ENCODE measurements at places on chromosomes 4 and X. TPM values are rescaled to one million over a fixed set of nuclear protein-coding genes. Genes with fewer than 3 reads are reported as not detected.

DNA sequence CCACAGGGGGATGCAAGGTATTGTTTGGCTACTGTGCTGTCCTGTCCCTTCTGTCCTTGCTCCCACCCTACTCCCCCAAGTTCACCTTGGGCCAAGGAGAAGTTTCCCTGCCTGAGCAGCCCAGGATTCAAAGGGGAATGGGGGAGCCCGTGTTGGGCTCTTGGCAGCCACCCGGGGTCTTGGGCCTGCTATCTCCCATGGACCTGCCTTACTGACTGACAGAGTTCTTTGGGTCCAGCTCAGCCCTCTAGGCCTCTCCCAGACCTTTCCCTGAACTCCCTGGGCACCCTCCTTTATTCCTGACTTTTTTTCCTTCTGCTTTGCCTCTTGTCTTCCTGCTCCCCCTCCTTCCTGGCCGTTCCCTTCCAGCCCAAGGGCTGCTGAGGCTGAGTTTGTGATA lies 67.4 kb downstream of the STARD8 start:
- no peak for DNase-seq

GRCh38 chrX:19283597-19284339 lies 60.0 kb upstream of the PDHA1 start:
- no peak for DNase-seq

GRCh38 chrX:136865270-136866158 lies 15.0 kb downstream of the RBMX start:
- no peak for DNase-seq

- no peak for DNase-seq
Measured at GRCh38 chr4:56283375-56283774, 103.9 kb downstream of the AASDH start.

GRCh38 chr4:6548201-6548881 lies 26.6 kb upstream of the MAN2B2 start:
- peak; percentile 19 for DNase-seq

The FGF5 gene
- total RNA-seq = not detected

DNA sequence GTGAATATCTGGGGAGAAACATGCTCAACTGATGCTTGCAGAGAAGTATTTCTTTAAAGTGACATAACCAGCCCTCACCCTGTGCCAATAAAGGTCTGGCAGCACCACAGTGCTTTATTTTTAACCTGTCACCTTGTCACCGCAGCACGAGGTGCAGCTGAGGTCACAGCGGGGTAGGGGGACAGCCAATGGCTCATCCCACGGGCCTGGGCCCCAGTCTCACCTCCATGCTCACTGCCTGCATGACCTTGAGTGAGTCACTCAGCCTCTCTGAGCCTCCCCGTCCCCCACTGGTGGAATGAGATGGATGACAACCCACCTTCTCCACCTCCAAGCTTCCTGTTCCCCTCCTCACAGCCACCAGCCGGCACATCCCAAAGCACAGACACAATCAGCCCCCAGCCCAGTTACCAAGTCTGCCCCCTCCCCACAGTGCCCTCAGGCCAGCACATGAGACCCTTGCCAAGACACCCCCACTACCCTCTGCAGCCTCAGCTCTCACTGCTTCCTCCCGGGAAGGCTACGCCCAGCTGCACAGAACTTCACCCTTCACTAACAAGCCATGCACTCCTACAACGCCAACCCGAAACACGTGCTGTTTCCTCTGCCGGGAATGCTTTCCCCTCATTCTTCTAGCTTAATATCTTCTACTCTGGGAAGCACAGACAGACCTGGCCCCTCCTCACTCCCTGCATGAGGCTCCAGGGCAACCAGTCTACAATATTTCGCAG lies 24.9 kb upstream of the MAN2B2 start:
- DNase-seq = no peak

DNA sequence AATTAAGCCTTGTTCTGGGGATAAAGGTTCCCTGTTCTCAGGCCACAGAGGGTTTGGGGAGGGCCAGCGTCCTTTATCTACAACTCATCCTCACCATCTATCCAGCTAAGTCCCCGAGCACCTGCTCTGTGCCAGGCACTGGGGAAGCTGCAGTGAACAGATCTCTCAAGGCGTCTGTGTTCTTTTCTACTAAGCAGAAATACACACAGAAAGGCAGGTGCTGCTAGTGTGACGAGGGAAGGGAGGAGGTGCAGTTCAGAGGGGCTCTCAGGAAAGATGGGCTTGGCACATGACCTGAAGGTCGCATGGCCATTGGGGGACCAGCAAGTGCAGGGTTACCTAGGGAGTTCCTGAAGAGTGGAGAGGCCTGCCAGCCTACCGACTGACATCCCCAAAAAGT lies 352.2 kb downstream of the NR3C2 start:
- no peak for DNase-seq

The AREG gene
- 6.8 TPM for total RNA-seq

GRCh38 chr4:153520801-153521329 lies 54.7 kb downstream of the TMEM131L start:
- no peak for DNase-seq

DNA sequence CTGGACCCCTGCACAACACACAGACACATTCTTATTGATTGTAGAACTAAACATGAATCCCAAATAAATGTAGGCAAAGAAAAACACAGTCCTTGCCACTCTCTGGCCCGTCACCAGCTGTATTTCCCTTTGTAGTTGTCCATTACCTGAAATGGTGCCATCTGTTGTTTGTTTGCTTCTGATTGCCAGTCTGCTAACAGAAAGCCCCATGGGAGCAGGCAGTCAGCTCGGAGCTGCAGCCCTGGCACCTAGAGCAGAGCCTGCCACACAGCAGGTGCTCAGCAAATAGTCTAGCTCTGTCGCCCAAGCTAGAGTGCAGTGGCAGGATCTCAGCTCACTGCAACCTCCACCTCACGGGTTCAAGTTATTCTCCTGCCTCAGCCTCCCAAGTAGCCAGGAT lies 28.9 kb downstream of the CPLX1 start:
- DNase-seq = no peak

- no peak for DNase-seq
Measured at GRCh38 chr4:186709517-186709916, 14.1 kb downstream of the FAT1 start.

DNA sequence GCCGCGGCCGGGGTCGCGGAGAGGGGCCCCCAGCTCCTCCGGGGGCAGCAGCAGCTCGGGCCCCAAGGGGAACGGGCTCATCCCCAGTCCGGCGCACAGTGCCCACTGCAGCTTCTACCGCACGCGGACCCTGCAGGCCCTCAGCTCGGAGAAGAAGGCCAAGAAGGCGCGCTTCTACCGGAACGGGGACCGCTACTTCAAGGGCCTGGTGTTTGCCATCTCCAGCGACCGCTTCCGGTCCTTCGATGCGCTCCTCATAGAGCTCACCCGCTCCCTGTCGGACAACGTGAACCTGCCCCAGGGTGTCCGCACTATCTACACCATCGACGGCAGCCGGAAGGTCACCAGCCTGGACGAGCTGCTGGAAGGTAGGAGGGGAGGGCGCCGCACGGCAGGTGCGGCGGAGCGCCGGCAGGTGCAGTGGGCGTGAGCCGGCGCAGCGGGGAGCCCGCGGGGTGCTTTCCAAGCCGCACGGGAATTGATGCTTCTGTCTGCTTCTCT lies 886 bp downstream of the DCLK2 start:
- peak; percentile 23 for DNase-seq

DNA sequence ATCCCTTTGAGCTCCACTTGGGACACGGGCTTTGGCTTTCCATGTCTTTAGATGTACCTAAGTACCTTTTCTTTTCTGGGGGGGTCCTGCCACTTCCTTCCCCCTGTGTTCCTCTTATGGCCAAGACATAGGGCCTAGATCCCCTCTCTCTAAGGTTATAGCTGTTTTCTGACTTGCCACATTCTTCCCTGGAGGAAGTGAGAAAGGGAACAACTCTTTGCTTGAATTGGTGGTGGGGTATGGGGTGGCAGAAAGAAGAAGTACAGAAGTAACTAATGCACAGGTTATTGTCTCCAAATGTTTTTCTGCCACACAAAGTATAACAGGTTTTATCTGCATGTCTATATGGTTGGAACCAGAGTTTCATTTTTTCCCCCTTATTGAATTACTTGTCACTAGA lies 29.7 kb upstream of the DIPK2B start:
- no peak for DNase-seq

DNA sequence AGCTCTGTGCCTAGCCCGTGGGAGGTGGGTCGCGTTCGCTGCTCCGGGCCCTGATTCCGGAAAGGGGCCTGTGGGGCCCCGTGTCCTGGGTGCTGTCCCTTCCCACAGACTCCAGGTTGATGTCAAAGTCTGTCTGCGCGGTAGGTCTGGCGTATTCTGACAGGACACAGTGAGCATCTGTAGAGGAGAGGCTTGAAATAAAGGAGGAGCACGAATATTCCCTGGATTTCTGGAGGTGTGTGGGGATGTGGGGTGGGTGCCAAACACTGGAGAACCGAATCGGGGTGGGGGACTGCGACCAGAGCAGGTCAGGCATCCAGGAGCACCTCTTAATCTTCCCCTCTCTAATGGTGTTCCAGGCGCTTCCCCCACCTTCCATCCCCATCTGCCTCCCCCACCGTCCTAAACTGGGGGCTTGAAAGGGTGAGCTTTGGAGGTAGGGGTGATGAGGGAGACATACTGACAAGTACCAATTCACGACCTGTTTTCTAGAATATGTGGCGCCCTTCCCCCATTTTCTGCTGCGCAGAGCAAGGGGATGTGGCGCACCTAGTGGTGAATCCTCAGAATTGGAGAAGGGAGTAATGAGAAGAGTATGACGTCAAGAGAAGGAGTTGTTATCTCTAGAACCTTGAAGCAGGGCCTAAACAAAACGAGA lies 877 bp downstream of the GPRASP1 start:
- DNase-seq = no peak

The SOWAHD gene
- total RNA-seq = not detected

The RNF128 gene
- 0.12 TPM for total RNA-seq

The FRG2 gene
- total RNA-seq = not detected

DNA sequence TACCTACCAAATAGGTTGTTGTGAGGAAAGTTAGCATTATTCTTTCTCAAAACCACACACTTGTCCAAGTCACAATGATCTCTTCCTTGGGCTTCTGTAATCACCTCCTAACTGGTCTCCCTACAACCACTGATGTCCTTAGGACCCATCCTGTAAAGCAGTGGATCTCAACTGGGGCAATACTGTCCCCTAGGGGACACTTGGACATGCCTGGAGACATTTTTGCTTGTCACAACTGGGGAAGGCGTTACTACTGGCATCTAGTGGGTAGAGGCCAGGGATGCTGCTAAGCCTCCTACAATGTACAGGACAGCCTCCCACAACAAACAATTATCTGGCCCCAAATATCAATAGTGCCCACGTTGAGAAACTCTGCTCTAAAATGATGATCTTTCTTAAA lies 118.7 kb upstream of the AP1S2 start:
- DNase-seq = peak; percentile 7

GRCh38 chr4:117560329-117560728 lies 474.0 kb upstream of the NDST3 start:
- DNase-seq = peak; percentile 6

DNA sequence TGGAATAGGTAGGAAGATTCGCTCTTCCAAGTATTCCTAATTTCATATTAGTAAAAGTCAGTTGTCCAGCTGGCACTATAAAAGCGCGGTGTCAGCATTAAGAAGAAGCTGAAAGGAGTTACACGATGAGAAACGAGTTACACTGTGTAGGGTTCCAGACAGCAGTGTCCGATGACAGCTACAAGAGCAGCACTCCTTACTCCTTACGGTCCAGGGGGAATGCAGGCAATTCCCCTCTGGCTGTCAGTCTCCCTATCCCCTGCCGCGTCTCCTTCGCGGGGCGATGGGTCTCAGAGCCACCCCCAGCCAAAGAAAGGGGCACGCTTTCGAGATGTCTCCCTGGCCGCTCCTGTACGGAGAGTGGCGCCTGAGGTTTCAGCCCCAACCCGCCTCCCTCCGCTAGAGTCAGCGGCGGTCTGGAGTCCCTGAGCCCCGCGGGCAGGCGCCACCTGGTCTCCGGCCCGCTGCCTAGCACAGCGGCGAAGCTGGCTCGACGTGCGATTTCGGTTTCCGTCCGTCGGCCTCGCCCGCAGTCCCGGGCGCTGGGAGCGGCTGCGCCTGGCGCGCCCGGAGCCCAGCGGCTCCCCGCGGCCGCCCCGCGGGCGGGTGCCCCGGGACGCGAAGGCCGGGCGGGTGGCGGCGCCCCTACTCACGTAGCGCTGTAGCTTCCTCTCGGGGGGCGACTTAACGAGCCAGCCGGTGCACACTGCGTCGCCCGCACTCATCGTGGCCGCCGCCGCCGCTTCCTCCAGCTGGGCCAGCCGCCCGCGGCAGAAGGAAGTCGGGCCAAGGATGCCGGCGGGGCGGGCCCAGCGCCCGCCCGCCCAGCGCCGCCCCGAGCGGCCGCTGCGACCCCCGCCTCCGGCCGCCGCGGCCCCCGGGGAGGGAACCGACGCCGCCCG lies at the start of gene GAB3:
TSS of gene GAB3 (minus strand) at position 777 of the 902 bp plus-strand sequence. CDS start at position 725, 52 bp downstream.
- no peak for DNase-seq

The SMIM43 gene
- 0.40 TPM for total RNA-seq

DNA sequence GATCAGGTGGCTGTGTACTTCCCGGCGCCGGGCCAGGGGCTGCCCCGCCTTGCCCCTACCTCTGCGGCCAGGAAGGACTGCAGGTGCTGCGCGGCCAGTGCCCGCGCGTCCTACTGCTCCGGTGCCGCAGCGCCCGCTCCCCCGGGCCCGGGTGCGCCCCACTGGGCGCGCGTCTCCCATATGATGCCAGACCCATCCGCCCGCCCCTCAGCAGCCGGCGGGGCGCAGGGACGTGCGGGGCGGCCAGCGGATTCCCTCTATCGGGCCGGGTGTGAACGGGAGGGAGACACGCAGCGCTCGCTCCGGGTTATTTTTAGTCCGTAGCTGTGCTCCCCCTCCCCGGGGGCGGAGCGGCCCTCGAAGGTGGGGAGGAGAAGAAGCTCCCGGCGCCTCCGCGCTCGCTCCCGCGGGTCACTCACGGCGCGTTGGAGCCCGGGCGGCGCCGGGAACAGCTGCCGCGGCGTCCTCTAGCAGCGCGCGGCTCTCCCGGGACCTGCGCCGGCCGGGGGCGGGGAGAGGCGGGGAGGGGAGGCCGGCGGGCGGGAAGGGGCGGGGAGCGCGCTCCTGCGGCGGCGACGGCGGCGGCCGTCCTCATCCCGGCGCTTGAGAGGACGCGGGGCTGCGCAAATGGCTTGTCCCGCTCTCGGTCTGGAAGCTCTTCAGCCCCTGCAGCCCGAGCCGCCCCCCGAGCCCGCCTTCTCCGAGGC lies 103.6 kb downstream of the UCHL1 start:
- peak; percentile 67 for DNase-seq

DNA sequence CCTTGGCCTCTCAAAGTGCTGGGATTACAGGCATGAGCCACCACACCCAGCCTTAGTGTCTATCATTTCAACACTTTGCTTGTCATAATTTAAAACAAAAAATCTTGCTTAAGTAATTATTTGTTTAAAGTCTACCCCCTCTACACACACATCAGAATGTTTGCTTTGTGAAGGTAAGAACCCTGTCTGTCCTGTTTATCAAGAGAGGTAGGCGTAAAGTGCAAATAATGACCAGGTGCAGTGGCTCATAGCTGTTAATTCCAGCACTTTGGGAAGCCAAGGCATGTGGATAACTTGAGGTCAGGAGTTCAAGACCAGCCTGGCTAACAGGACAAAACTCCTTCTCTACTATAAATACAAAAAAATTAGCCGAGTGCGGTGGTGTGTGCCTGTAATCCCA lies 326.7 kb upstream of the CLNK start:
- DNase-seq = no peak
